ENCODE measurements at places on chromosomes 4 and X.
A peak's percentile ranks its signal among the peaks of the same experiment; 100 is the strongest.

DNA sequence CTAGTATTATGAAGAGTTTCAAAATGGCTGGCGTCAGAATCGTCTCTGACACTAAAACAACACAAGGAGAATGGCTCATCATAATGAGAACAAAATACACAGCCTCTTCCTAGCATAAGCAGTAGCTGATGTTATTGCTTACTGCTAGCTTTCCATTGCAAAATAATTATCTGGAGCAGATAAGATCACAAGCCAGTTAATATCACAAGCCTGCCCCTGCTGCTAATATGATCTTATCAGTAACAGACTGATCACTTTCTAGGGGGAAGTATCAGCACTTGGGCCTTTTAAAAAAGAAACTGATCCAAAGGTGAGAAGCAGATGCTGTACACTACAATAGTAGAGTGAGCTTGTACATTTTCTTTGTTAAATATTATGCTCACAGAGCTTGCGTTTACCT, 554.8 kb upstream of the PABPC4L start:
- DNase-seq, result no peak

DNA sequence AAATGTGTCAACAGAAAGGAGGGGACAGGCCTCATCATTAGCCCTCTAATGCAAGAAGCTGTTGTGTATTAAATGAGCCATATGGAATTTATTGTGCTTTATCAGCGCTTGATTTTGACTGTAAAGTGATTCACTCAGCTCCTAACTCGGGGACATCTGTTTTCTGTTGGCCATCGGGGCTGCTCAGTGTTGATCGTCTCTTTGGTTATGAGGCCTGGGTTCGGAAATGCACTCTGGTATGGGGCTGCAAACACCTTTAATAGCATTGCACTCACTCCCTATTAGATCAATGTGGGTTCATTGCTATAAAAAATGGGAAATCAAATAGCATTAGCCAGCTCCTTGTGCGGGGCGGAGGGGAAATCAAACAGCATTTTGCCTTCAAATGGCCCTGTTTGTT, 6.4 kb downstream of the ARX start:
- DNase-seq, result no peak

DNA sequence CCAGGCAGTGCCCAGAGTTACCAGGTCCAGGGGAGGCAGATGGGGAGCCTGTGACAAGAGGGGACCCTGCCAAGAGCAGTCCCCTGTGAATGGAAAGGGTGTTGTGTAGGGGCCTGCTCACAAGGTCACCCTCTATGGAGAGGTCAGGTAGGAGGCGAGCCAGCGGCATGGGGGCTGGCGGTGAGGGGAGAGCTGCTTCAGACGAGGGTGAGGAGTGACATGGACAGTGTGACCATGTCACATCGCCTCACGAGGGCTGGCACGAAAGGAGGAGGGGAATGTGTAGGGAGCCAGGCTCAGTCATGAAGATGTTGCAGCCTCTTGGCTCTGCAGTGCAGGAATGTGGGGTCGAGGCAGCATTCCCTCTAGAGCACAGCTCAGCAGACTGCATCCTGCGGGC, 29.6 kb downstream of the CLCN4 start:
- no peak for DNase-seq

- no peak for DNase-seq
Measured at GRCh38 chrX:31199056-31199839, 127.4 kb upstream of the FTHL17 start.

DNA sequence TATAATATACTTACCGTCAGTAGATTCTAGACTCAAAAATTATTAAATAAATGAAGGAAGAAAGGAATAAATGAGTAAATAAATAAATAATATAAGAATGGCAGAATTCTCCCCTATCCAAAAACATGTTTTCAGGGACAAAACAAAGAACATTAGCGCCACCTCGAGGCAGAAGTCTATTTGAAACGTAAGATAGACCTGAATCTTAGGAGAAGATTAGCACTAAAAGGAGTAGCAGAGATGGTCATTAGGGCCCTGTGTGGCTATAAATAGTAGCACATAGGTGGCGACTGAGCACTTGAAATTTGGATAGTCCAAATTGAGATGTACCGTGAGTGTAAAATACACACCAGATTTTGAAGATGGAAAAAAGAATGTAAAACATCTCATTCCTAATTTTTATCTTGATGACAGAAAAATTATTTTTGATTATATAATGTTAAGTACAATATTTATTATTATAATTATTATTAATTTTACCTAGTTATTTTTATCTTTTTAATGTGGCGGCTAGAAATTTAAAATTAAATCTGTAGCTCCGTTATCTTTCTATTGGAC, 24.3 kb upstream of the SRD5A3 start:
- DNase-seq, result peak; percentile 56

- DNase-seq, result no peak
Measured at GRCh38 chr4:166493924-166494345, 620.9 kb downstream of the TLL1 start.

- no peak for DNase-seq
Measured at GRCh38 chrX:35617836-35618235, 180.3 kb upstream of the MAGEB16 start.

DNA sequence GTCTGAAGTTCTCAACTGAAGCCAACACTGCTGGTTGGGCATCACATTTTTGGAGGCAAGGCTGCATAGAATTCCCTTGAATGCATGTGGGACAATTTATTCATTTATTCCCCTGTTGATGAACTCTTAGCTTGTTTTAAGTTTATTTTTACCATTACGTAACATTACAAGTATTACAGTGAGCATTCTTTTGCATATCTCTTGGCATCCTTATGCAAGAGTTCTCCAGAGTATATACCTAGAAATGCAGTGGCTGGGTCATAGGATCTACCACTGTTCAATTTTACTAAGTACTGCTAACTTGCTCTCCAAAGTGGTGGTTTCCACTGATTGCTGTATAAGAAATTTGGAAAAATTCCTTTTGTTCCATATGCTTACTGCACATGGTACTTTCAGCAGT, 66.5 kb downstream of the UCHL1 start:
- DNase-seq, result no peak

DNA sequence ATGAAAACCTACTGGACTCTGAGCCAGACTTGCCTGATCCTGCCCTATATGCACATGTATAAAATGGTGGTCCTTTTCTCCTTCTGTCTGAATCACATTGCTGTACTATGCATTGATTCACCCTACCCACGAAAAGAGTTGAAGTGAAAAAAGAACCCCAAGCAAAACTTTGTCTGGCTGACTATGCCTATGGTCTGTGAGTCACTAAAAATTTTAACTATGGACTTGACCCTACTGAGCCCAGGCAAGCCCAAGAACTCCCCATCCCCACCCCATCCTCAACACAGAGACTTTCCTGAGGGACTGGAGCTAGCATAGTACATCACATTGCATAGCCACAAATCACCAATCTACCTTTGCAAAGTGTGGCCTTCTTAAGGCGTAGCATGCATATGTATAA, 116.6 kb upstream of the TENM3 start:
- DNase-seq, result no peak

GRCh38 chr4:23822181-23822580, 67.7 kb downstream of the PPARGC1A start:
- no peak for DNase-seq

- no peak for DNase-seq
Measured at GRCh38 chr4:56424697-56425514, 10.5 kb downstream of the PPAT start.
